DMS53 (cell line): ENCODE measurements at places on chromosomes 4 and X.

GRCh38 chr4:16443504-16444088 lies 217.3 kb upstream of the TAPT1 start:
- peak; percentile 73 for DNase-seq

DNA sequence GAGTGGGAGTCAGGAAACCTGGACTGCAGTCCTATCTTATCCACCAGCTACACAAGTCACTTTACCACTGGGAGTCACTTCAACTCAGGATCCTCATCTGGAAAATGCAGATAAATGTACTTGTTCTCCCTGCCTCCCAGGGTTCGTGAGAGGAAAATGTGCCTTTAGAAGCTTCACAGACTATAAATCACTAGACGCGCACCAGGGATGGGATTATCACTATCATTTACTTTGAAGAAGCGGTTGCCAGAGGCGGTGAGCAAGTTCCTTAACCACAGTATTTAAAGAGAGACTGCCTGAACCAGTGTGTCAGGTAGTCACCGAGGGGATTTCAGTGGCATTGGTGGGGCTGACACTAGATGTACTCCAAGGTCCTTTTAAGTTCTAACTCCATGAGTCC lies 219.5 kb downstream of the HS6ST2 start:
- no peak for DNase-seq

GRCh38 chrX:72347366-72347765 lies 41.7 kb upstream of the CITED1 start:
- DNase-seq, result no peak

DNA sequence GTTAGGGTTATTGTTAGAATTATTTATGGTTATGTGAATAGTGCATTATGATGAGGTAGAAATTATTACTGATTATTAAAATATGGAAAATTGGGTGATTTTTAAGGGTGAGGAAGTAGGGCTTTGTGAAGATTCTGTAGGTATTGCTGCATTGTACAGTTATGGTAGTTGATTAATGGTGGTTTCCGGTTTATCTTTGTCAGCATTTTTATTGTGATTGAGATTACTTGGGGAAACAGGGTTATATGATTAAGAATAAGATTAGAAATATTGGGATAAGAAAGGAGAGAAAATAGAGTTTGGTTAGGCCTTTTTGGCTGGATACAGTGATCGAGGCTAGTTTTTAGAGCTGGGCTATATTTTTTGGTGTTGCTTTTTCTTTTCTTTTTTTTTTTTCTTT lies 8.6 kb upstream of the IGBP1 start:
- no peak for DNase-seq

GRCh38 chrX:46628460-46629371 lies 55.2 kb downstream of the CHST7 start:
- peak; percentile 10 for DNase-seq
